PC-9 (cell line): ENCODE measurements at places on chromosomes 11 and 22.

- DNase-seq: no peak
Observed at GRCh38 chr11:121452609-121453150, at the start of gene SORL1-AS1. TSS of gene SORL1-AS1 (minus strand) at chr11:121452967.

- DNase-seq: no peak
Observed at GRCh38 chr11:93267383-93267782, 63.2 kb upstream of the DEUP1 start.

DNA sequence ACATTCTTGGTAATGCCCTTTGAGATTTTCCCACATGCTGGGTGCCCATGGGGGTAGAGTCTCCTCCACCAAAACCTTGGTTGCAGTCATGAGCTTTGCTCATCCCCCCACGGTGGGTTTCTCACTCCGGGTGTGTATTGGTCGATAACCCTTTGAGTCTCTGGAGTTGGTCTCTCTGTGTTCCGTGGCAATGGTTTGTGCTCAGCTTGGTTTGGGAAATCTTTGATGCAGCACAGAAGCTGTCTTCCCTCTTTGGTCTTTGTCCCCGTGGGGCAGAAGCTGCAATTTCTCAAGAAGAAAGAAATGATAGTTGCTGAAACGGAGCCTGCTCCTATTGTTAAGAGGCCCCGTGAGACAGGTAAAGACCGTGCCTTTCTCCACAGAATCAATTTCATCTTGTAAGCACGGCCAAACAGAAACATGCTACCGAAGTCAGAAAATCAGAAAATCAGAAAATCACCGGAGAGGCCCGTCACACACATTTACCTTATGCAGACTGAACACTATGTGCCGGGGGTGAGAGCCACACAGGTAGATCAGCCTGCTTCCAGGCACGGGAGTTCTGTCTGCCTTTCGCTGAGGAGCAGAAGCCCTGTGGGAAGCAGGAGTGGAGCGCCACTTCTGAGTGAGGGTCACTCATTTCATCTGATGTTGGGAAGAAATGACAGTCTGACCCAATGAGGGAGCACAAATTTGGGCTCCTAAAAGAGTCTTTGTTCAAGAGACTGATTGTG, 186.1 kb downstream of the TBC1D22A start:
- DNase-seq: no peak

DNA sequence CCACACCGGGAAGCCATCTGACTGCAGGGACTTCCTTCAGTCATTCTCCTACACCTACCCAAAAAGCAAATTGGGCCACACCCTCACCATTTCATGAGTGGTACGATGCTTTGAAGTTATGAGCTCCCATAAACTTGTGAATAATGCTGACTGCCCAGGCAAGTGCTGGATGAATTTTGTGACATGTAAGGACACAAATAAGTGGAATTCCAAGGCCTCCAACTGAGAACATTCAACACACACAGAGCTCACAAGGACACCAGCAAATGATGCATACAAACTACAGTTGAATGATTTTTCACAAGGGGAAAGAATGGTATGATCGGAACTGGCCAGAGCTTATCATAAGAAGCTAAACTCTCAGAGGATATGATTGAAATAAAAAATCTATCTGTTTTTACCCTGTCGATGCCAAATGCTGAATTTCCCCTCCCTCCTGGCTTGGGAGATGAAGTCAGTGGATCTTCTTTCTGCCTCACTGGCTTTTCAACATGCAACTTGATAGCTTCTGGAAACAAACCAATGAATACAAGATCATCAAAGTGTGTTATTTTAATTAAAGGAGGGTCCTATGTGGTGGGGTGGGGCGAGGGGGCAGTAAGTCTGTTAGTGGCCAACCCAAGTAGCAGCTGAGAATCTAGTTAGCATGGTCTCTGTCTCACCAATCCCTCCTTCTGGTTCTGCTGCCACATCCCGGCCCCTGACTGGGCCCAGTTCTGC, 123.8 kb downstream of the WT1 start:
- DNase-seq: no peak

DNA sequence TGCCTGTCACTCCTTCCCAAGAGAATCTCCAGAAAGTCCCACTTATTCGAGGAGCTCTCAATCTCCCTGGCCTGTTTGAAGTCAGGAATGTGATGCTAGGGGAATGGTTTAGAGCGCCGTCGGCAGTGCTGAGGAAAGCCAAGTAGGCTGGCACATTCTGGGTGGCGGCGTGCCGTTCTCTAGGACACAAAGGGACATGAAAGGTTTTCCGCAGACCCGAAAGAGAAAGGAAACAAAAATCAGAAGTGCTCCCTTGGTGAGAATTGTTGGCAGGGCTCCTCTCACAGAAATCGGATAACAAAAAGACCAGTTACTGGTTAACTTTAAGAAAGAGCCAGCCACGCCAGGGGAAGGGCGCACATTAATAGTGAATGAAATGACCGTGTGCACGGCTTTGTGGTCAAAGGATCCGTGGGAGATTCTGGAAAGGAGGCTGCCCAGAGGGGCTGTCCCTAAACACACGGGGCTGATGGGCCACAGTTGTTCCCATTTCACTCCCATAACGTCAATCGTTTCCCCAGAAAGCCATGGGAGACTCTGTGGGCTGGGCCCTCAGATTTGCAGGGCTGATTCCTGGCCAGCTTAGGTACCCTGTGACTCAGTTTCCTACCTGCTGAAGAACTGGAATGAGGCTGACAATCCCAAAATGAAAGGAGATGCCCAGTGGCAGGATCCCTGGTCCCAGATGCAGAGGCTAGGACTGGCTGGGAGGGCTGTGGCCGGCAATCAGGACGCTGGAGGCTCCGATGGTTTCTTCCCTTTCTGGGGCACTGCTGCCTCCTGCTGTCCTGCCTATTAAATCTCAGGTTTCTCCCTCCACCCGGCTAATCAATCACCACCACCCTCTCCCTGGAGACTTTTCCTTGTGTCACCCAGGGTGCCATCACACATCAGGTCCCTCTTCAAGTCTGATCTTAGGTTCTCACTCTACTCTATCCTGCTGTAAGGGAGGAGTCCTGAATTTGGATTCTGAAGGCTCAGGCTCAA, 82.3 kb downstream of the RCN1 start:
- no peak for DNase-seq

DNA sequence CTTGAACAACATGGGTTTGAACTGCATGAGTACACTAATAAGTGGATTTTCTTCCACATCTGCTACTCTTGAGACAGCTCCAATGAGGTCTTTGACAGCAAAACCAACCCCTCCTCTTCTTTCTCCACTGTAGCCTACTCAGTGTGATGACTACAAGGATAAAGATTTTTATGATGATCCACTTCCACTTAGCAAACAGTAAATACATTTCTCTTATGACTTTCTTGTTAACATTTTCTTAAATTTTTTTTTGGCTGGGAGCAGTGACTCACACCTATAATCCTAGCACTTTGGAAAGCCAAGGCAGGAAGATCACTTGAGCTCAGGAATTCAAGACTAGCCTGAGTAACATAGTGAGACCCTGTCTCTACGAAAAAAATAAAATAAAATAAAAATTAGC, 9.9 kb upstream of the EIF4G2 start:
- no peak for DNase-seq
